ENCODE measurements at places on chromosomes 13 and 19. TPM values are rescaled to one million over a fixed set of nuclear protein-coding genes. Genes with fewer than 3 reads are reported as not detected.

DNA sequence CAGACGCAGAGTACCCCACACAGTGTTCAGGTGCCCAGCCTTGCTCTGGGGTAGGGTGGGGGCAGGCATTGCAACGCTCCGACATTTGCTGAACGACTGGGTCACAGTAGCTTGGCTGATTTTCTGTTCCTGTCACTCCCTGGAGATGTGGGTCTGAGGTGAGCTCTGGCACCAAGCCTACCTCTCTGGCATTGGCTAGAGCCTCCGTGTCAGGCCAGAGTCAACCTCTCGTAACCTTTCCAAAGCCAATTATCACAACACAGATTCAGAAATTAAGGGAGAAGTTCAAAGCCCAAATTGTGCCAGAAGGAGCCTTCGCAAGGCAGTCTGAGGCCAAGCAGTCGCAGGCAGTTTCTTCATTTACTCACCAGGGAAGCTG, 117.2 kb downstream of the IRS2 start:
- DNase-seq, result no peak

The ZNF284 gene
- total RNA-seq, result 5.7 TPM

GRCh38 chr13:108594153-108594552, 35.3 kb upstream of the MYO16 start:
- no peak for DNase-seq

- no peak for DNase-seq
Measured at GRCh38 chr19:40081411-40081810, 9.3 kb downstream of the ZNF780A start.

- DNase-seq, result no peak
Measured at GRCh38 chr13:36717966-36718545, 44.2 kb downstream of the SERTM1 start.

The CYP4F12 gene
- total RNA-seq, result 30.3 TPM

DNA sequence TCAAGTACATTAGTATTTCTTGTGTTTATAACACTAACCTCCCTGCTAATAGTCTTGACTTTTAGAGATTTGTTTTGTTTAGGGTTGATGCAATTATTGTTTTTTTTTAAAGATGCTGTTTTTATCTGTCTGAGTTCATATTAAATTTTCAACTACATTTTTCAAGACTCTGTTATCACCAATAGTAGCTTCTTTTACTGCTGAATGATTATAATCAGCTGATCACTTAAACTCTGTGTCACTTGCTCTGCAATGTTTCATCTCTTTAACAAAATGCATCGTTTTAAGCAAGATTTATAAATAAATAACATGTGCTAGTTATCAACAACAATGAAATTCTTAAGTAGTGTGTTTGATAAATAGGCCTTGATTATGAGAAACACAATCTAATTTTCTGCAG, 920.9 kb upstream of the PCDH20 start:
- no peak for DNase-seq

The TDRD12 gene
- 1.1 TPM for total RNA-seq

DNA sequence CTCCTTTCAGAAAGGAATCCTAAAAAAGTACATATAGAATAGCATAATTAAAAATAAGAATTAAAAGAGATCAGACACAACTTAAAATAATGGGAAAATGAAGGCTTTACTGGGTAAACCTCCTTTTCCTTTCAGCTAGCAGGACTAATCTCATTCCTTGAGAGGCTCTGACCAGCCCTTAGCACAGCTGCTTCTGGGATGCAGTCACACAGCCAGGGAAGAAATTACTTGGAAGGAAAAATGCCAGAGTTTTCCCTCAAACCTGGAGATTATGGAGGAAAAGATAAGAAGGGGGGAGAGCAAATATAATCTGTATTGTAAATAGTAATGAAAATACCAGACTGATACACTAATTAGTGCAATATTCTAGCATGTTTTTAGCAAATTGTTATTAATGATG, 91.8 kb downstream of the LRCH1 start:
- no peak for DNase-seq

The RASGRP4 gene
- total RNA-seq, result 0.95 TPM

GRCh38 chr13:107860284-107860683, 355.1 kb downstream of the LIG4 start:
- no peak for DNase-seq

GRCh38 chr13:26695360-26695705, 65.3 kb downstream of the GPR12 start:
- no peak for DNase-seq

DNA sequence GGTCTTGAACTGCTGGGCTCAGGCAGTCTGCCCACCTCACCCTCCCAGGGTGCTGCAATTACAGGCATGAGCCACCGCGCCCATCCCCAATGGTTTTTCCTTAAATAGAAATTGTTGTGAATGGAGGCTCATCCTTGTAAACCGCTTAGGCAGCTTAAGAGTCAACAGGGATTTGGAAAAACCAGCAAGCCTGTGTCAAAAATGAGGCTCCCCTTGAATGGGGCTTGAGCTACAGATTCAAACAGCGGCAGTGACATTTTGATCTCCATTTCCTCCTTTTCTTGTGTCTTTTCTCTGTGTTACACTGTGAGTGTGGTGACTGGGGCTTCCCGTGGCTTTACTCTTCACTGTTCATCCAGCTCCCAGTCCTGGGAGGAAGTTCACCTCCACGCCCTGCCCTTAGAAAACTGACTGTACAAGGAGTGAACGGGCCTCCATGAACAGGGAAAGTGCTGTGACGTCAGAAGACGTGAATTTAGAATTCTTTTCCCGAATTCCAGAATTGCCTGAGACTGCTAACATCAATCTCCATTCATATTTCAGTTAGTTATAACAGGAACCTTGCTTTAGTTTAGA, 15.3 kb upstream of the RAB8A start:
- DNase-seq, result no peak

The CDC42EP5 gene
- total RNA-seq, result 31.4 TPM

GRCh38 chr19:19655641-19656343, 7.7 kb downstream of the ATP13A1 start:
- DNase-seq, result no peak

The ZNF573 gene
- 25.7 TPM for total RNA-seq

DNA sequence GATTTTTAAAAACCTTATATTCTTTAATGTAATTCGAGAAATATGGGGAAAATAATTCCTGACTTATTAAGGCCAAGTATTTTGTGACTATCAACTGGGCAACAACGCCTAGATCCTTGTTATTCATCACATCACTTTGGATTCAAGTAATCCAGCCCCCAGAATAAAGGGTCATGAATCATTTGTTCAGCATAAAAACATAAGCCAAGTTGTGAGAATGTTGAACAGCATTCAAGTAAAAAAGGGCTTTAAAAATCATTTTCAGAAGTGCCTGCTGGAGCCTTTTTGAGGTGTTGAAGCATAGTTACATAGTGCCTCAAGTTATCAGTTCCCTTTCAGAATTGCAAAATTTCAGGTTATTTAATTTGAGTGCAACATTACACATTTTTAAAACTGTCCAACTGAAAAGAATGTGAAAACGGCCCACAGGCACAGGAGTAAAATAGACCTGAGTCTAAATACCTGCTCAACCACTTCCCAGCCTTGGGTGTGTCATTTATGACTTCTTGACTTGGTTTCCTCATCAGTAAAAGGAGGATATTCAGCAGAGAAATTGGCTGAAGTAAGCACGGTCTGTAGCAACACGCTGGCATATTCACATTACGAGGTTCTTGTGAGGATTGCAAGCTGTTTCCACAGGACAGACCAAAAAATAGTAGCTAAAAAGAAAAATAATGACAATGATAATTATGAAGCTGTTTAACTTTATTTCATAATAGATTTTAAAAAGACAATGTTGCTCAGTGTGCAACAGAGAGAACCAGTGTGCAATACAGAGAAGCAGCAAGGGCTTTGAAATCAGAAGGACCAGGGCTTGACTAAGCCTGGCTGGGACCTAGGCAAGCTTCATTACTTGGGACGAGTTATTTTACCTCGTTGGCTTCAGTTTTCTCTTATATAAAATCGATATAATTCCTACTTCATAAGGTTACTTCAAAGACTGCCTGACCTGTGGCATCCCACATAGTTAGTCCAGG, 56.6 kb downstream of the MBNL2 start:
- DNase-seq, result no peak

DNA sequence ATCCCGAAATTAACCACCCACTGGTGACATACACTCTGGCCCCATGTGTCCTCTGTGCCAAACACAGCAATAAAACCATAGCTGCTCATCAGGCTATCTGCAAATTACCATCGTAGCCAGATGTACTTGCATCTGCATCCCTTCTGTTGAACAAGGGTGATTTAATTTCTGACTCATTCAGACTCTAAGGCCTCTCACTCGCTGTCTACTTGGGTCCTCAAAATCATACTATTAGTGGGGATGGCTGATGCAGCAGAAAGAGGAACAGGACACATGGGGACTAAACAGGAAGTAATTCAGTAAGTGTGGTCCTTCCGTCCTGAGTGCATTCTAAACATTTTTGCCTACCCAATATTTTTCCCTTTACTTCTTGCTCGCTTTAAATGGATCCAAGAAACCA, 2275.0 kb upstream of the PCDH20 start:
- no peak for DNase-seq

- DNase-seq, result no peak
Measured at GRCh38 chr13:38898481-38898880, 92.2 kb downstream of the STOML3 start.

The SLITRK5 gene
- total RNA-seq, result 6.3 TPM

The CLEC4G gene
- 0.48 TPM for total RNA-seq

GRCh38 chr19:50358483-50359327, 6.7 kb downstream of the NAPSA start:
- DNase-seq, result no peak

Measured in urinary bladder (tissue), 4 donors.